ENCODE measurements at places on chromosomes 6 and 20.
A peak's percentile ranks its signal among the peaks of the same experiment; 100 is the strongest.

- no peak for DNase-seq
Observed at GRCh38 chr6:151564654-151565053, 70.8 kb downstream of the CCDC170 start.

DNA sequence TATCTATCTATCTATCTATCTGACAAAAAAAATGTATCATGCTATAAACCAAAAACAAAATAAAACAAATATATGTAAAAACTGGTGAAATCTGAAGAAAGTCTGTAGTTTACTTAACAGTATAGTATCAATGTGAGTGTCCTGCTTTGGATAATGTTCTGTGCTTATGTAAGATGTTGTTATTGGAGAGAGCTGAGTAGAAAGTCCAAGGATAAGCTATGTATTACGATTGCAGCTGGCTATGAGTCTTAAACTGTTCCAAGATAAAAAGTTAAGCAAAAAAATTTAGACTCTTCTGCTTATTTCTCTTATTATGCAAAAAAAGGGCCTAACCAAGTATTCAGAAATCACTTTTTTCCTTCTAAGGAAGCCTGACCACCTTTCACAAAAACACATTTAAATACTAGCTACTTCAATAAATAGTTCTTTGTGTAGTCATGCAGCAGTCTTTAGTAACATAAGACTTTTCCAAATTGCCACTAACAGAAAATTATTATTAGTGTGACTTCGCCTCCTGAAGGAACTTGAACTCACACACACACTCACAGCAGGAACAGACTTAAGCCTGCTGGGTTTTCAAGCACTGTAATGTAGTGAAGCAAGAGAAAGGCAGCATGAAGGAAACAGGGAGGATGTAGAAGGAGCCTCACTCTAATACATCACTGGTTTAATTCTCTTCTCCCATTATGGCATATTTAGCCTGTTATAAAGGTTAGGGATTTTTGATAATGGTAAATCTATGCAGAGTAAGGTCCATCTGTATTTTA lies 265.8 kb upstream of the GJE1 start:
- DNase-seq, result no peak

DNA sequence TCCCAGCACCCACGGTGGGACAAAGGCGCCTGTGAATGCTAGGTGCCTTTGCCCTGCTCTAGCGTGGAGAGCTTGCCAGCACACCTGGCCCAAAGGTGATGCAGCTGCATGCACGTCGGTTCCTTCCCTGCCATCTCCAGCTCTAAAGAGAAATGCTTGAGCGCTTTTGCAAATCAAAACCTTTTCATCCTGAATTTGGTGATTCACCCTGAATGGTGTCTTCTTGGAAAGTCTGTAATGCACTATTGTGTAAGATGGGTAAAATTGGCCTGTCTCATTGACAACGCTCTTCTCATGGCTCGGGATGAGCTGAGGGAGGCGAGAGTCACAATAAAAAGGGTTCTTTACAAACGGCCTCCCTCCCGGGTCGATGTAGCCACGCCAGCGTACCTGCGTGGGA lies 103.1 kb upstream of the ID4 start:
- DNase-seq, result no peak

- DNase-seq, result no peak
Observed at GRCh38 chr6:142956726-142957125, 11.8 kb upstream of the HIVEP2 start.

- DNase-seq, result no peak
Observed at GRCh38 chr6:118218156-118218555, 311.1 kb downstream of the SLC35F1 start.

- DNase-seq, result no peak
Observed at GRCh38 chr6:109428889-109429477, 11.4 kb downstream of the PPIL6 start.

DNA sequence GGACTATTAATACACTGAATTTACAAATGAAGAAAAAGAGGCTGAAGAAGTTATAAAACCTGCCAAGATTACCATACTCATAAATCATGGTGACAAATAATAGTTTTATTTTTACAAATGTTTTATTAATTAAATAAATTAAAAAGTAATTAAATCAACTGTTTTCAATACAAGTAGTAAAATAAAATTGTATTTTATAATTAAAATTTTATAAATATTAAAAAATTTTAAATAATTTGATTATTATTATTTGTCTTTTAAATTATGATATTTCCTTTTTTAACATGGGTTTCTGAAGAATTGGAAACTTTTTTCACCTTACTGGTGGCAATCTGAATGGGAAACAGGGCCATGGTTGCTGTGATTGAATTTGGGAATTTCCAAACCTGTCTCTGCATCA lies 177.3 kb upstream of the TSHZ2 start:
- no peak for DNase-seq

DNA sequence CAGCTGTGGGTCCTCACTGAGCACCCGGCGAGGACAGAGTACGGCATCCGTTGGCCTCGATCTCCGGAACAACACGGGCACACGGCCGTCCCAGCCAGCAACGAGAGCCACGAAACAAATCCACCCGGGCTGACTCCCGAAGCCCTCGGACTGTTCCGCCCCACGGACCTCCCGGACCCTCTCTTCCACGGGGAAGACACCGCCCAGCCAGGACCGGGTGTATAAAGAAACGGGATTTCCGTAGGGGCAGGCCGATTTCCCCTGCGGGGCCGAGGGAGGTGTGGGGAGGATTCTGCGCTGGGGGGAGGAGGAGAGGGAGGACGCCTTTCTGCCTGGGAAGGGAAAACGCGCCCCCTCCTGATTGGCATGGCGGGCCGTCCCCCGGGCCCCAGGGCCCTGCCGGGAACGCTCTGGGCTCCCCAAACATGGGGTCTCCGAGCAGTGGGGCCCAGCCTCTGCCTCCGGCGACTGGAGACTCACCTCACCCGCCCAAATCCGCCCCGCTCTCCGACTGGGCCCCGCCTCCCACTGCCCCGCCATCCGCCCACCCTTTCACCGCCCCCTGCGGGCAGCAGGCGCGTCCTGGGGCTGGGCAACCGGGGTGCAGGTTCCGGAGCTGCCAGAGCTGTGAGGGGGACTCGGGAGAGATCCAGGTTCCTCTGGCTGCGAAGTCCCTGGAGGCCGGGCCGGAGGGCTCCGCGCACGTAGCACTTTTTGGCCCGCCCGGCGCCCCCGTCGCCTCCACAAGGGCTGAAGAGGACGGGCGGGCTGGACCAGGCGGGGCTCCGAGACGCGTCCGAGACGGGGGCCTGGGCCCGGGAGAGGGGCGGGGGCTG lies 679 bp upstream of the PPDPF start:
- DNase-seq, result peak; percentile 76

DNA sequence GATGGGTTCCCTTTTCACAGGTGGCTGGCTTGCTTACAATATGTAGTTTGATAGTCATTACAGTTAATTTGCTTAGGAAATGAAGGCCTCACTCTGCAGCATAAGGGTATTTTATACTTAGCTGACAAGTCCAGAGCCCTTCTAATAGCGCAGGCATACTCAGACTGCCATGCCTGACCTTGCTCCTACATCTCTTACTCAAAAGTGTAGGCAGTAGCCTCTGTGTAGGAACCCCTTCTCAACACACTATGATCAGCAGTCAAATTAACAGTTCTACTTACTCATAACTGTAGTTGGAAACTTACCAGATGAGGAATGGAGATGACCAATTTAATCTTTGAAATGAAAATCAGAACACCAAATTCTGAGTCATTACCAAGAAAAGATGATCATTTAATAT lies 373.5 kb downstream of the TBC1D32 start:
- DNase-seq, result no peak

DNA sequence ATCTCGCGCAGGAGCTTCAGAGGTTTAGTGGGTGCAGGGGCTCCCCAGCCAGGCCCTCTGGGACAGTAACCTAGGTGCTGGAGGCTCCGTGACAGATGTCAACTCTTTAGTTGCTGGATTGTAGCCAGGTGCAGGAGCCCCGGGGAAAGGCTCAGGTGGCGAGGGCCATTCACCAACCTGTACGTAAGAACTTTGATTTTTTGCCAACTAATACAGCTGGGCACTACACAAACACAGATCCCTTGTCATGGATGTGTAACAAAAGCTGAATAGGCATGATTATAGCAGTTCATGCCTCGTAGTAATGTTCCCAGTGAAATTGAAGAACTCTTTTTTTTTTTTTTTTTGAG lies 82.6 kb downstream of the CDC5L start:
- DNase-seq, result no peak

- DNase-seq, result no peak
Observed at GRCh38 chr6:150079604-150080003, 10.7 kb upstream of the ULBP3 start.

GRCh38 chr20:38723848-38724625 lies at the start of gene SLC32A1:
TSS of gene SLC32A1 (plus strand) at chr20:38724486. CDS start at chr20:38724725, 239 bp downstream.
- peak; percentile 73 for DNase-seq

GRCh38 chr6:143232849-143233248 lies 172.2 kb downstream of the AIG1 start:
- DNase-seq, result peak; percentile 60

GRCh38 chr6:42914546-42914945 lies 1.3 kb upstream of the PTCRA start:
- DNase-seq, result no peak

GRCh38 chr20:64236137-64237088 lies 19.1 kb upstream of the PCMTD2 start:
- peak; percentile 6 for DNase-seq

- no peak for DNase-seq
Observed at GRCh38 chr6:8579372-8579771, 144.0 kb upstream of the SLC35B3 start.

- no peak for DNase-seq
Observed at GRCh38 chr20:59518881-59519706, 85.2 kb upstream of the PHACTR3 start.

DNA sequence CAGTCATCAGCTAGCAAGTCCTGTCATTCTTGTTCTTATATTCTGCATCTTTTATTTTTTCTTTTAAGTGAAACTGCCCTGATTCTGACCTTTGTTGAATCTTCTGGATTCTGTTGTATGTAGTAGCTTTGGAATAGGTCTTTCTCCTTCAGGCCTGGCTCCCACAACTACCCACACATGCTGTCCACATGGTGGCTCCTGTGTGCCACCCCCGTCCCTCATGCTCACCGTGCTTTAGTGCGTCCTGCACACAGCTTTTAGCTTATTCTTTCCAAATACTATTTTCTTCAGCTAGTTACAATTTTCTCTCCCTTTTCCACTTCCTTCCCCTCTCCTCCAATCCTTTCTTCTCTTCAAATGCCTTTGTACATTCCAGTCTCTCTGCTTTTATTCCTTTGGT lies 61.8 kb downstream of the CTNNBL1 start:
- peak; percentile 33 for DNase-seq

- peak; percentile 57 for DNase-seq
Observed at GRCh38 chr6:7108196-7108963, 619 bp downstream of the RREB1 start.

- peak; percentile 99 for DNase-seq
Observed at GRCh38 chr6:41779788-41780550, at the start of gene FRS3. TSS of gene FRS3 (minus strand) at chr6:41779900. CDS start at chr6:41776987, 2,913 bp downstream.

- DNase-seq, result no peak
Observed at GRCh38 chr6:56038764-56039163, 163.4 kb upstream of the BMP5 start.

- no peak for DNase-seq
Observed at GRCh38 chr6:28258877-28259777, at the start of gene NKAPL. TSS of gene NKAPL (plus strand) at chr6:28259297. CDS start at chr6:28259372, 75 bp downstream.

GRCh38 chr6:156013155-156013554 lies 557.5 kb upstream of the NOX3 start:
- no peak for DNase-seq

DNA sequence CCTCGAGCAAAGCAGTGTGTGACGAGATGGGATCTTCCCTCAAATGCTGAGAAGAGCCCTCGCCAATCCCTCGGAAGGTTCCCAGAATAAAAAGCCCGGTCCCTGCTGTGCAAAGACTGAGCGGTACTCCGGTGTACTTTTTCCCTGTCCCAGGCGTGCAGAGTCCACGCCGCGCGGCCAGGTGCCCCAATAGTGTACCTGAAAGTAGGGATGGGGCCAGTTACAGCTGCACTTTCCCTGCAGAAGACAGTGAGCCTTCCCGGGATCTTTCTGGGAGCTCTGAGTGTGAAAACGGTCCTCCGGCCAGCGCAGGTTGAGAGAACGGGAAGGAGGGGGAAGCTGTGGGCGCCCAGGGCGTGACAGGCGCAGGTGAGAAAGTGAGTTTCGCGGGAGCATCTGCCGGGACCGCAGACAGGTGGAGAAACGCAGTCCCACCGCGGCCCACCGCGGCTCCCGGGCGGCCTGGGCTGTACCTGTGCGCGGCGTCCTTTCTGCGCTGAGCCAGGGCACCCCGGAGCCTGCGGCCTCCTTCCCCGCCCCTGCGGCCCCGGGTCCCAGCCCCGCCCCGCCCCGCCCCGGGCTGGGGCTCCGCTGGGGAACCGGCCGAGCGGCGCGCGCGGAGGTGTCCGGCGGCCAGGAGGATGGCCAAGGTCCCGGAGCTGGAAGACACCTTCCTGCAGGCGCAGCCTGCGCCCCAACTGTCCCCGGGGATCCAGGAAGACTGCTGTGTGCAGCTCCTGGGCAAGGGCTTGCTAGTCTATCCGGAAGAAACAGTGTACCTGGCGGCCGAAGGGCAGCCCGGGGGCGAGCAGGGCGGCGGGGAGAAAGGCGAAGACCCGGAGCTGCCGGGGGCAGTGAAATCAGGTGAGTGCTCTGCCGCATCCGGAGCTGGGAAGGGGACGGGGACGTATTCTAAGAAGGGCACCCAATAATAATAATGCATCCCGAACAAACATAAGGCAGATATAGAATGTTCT lies at the start of gene RFX6:
Gene RFX6, plus strand, starts transcription at position 608 of the 977 bp plus-strand sequence. Its CDS starts 34 bp downstream, at position 642.
- DNase-seq, result peak; percentile 36

DNA sequence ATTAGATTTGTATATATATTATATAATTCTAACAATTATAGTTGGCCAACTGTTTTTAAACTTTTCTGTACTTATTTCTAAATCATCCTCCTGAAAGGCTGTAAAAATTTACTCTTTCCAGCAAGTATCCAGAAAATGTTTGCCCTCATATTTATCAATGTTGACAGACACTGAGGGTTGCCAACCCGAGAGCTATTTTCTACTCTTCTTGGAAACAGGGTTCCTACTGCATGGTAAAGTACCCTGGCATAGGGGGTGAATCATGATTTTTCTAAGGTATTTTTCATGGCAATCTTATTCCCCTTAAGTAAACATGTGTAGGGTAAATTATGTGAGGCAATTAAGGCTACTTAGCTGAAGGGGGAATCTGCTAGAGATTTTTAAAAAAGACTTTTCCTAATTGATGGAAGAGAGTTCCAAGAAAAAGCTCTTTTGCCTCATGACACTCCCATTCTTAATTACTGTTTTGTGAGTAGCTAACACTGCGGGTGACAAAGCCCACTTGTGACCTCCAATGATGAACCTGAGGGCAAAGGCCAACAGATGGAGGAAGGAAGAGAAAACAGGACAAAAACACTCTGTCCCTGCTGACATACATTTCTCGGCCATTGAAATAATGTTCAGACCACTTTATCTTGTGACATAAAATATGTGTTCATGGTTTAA lies 37.9 kb downstream of the GPX5 start:
- DNase-seq, result no peak

GRCh38 chr6:67112120-67112519 lies 1405.1 kb upstream of the EYS start:
- DNase-seq, result no peak

GRCh38 chr20:39112178-39112743 lies 150.1 kb downstream of the DHX35 start:
- DNase-seq, result peak; percentile 66

DNA sequence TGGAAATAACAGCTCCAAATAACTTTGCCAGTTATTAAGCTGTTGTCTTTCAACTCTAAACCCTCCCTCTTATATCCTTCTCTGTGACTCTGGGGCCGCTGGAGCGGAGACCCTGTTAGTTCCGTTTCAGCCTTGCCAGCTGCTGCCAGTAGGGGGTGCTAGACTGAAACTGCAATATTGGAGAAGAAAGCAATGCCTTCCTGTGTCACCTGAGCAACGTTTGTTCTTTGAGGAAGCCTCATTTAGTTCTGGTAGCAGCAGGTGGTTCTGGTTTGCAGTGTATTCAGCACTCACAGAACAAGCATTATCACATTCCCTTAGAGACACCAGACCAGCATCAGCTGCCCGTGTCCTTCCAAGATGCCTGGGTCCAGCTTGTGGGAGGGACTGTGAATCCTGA lies 22.9 kb upstream of the JAG1 start:
- peak; percentile 20 for DNase-seq
